ENCODE measurements at places on chromosomes 6 and 20.

GRCh38 chr6:43970068-43970912, 157.0 kb downstream of the MRPL14 start:
- no peak for DNase-seq

- no peak for DNase-seq
These were observed 736.0 kb downstream of the CD109 start for GRCh38 chr6:74431873-74432580.

DNA sequence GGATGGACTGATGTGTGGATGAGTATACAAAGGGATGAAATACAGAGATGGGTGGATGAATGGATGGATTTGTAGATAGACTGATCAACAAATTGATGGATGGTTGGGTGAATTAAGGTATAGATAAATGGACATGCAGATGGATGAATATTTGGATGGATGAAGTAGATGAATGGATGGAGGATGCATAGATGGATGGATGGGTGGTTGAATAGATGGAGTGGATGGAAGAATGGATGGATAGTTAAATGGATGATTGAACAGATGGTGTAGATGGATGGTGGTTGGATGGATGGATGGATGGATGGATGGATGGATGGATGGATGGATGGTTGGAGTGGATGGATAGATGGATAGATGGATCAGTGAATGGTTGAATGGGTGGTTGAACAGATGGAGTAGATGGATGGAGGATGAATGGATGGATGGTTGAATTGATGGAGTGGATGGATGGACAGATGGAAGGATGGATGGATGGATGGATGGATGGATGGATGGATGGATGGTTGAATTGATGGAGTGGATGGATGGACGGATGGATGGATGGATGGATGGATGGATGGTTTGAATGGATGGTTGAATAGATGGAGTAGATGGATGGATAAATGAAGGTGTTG, 15.0 kb downstream of the SLC2A10 start:
- DNase-seq, result no peak

DNA sequence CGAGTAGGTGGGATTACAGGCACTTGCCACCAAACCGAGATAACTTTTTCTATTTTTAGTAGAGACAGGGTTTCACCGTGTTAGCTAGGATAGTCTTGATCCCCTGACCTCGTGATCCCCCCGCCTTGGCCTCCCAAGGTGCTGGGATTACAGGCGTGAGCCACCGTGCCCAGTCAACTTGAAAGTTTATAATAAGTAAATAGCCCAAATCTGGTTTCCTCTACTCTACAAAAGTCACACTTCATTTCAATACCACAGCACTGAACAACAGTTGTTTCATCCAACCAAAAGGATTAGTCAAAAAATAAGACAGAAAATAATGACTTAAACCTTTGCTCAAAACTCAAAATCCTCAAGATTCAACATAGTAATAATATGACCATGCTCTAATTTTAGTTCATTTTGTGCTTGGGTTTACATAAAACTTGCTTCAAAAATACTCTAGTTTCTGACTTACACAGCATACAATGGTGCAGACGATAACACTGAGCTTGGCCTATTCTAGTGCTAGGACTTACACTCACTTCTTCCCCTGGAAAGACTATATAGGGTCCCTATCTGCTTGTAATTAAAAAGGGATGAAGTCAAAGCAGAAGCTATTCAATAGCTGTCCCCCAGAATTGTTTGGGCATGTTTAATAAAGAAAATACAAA, 56.7 kb downstream of the NT5E start:
- no peak for DNase-seq

DNA sequence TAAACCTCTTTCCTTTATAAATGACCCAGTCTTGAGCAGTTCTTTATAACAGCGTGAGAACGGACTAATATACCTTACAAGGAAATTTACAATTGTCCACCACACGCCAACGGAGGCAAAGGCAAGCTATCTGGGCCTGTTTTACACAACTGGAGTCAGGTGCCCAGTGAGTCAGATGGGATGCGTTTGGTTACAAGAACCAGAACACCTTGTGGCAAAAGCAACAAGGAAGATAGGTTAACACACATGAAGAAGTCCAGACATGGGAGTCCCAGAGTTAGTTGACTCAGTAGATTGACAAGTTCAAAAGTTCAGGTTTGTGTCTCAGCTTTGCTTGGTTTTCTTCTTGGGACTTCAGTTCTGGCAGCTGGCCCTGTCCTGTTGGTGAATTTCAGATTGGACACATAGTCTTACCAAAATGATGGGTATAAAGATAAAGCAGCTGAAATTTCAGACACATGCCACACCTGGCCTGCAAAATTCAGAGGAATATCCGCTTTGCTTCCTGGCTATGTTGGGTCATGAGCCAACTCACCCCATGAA, 97.9 kb downstream of the PXDC1 start:
- no peak for DNase-seq

Measured in effector CD4-positive, alpha-beta T cell (primary cell).